A172 (cell line): ENCODE measurements at places on chromosomes 1 and 21.

DNA sequence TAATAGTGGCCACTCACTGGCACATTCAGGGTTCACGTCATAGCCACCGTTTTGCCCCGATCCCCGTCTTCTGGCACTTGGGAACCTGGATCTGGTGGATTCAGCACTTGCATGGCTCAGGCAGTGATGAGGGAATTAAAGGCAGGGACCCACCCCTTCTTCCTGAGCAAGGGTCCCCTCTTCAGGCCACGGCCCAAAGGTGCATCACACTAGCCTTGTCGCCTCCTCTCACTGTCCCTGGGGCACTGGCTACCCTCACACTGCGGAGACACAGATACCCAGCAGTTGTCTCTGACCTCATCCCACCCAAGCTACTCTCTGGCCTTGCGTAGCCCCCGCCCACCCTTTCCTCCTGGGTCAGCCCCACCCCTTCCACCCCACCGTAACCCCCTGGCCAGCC is 19.9 kb upstream of the LDLRAP1 start:
- no peak for DNase-seq

DNA sequence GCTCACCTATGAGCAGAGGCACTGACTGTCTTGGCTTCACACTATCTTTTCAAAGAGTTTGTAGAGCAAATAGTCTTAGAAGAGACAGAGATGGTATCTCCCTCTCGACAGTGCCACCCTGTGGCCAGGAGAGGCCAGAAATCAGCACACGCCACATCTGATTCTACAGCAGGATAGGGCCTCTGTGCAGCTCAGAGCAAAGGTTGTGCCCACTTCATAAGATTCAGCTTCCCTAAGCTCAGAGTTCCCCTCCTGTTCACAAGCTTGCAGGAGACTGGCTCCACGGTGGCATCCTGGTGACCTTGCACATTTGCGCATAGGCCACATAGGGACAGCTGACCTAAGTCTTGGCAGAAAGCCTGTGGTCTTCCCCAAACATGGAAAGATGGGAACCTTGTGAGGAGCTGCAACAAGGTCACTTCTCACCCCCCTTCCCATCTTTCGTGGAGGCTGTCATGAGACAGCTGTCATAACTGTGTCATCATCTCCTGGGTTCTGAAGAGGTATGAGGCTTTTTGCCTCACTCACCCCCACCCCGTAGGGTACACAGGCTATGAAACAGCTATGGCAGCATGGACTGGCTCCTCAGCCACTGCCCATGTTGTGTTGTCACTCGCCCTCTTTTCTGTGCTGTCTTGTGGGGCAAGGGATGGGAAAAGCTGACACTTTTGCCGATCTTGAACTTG is 3.0 kb downstream of the ITLN2 start:
- peak; percentile 78 for DNase-seq

GRCh38 chr1:101191049-101191448 is 45.8 kb upstream of the S1PR1 start:
- no peak for DNase-seq

DNA sequence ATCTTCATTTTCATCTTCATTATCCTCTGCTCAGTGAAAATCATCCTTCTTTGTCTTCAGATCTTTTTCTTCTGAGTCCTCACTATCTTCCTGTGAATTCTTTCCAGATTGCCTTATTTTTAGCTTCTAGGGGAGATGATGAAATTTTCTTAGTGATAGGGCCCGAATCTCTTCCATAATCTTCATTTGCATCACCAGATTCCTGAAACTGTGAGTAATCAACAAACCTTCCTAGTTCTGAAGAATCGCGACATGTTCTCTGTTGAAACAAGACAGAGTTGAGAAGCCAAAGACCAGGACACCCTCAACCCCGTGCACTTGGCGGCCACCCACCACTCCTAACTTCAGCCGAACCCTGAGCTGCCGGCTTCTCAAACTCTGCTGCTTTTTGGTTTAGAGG is 92.8 kb upstream of the CDC42BPA start:
- DNase-seq: no peak

- no peak for DNase-seq
These were observed 66.1 kb downstream of the UCK2 start for GRCh38 chr1:165893507-165893906.

DNA sequence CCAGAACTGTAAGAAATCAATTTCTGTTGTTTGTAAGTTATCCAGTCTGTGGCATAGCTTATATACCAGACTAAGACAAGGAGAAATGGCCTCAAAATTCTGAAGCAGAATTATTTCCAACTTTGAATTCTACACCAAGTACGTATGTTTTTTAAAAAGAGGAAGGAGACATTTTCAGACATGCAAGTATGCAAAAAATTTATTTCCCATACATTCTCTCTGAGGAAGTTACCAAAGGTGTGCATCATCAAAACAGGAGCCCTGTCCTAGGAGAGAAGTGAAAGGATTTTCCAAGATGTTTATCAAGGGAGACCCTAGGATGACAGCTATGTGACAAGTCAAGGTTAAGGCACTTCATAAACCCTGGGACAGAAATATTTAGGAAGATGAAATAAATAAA is 49.3 kb upstream of the RABGAP1L start:
- DNase-seq: no peak

GRCh38 chr1:214550857-214551435 is 456 bp downstream of the PTPN14 start:
- peak; percentile 28 for DNase-seq

DNA sequence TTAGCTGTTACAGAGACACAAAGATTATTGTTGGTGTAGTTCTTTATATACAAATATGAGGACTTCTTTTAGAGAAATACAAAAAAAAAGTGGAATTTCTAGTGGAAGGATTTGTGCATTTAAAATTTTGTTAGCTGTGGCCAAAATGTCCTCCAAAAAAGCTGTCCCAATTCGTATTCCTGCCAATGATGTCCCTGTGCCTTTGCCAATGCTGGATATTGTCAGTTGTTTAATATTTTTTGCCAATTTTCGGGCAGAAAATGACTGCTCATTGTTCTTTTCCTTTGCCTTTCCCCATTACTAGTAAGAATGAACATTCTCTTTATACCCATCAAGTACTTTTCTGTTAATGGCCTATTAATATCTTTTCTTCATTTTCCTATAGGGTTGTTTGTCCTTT is 110.0 kb upstream of the HOOK1 start:
- DNase-seq: no peak

GRCh38 chr1:174364996-174365736 is 82.6 kb upstream of the GPR52 start:
- DNase-seq: no peak

DNA sequence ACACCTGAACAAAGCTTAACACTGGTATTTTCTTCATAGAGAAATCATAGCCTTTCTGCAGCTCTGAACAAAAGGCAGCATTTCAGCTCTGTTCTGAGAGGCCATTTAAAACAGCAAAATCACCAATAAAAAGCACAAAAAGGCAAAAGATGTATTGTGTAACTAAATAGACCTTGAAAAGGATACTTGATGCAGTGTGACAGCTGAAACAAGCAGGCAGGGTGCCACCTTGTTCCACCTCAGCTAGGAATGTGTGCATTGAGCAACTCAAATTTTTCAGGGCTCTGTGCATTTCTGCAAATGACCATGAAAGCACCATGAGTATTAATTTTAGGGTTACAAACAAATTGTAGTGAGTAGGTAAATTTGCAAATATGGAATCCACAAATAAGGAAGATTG is 65.8 kb downstream of the RHOU start:
- no peak for DNase-seq

DNA sequence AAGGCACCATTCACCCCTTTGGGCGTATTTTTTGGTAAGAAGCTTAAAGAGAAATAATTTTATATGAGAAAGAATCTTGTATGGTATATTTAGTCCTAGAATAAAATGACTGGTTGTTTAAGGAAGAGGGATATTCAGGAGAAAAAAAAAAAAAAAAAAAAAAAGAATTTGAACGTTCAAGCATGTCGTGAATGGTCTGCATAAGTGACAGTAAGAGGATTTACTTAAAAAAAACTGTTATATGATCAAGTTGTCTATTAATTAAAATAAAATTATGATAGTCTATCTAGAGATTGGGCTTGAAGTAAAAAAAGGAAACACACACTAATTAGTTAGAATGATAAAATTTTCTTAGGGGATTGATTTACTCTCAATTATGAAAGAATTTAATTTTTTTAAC is 11.7 kb upstream of the OR14I1 start:
- DNase-seq: no peak

DNA sequence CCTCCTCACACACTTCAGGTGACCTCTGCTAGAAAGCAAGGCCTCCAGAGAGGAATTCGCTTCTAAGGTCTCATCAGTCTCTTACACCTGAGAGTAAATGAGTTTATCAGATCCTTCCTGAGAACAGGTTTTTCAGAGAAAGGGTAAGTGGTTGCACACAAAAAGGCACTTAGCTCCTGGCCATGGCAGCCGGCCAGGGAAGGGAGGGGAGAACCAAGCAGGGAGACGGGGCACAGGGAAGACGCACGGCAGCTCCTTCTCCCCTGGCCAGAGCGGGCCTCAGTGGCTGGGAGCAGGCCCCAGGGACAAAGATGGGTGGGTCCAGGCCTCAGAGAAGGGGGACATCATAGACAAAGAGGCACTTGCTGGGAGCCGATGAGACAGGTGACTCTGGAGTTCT is 3.6 kb upstream of the TNNT2 start:
- DNase-seq: no peak

DNA sequence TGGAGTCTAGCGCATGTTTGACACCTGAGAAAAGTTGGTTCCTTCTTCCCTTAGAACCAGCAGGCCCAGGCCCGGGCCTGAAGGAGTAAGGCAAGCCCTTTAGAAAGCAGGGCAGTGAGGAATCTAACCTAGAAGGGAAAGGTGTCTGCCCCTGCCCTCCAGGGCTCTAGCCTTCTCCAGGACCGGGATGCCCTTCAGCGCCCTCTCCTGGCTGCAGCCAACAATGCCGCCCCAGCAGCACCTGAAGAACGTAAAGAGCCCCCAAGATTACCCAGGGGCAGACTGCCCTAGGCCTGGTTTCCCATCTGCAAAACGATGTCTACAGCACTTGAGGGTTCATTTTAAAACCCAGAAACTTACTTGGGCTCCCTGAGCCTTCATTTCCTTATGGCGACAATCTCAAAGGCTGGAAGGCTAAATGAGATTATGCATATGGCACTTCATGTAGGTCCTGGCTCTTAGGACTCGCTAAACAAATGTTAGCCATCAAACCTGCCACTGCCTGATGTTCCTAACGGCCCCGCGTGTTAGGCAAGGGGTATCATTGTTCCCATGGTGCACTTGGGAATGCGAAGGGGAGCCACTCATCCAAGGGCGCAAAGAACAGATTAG is 106.7 kb upstream of the KLHDC7A start:
- DNase-seq: no peak

- no peak for DNase-seq
These were observed 6.8 kb downstream of the HCRTR1 start for GRCh38 chr1:31624309-31624708.

DNA sequence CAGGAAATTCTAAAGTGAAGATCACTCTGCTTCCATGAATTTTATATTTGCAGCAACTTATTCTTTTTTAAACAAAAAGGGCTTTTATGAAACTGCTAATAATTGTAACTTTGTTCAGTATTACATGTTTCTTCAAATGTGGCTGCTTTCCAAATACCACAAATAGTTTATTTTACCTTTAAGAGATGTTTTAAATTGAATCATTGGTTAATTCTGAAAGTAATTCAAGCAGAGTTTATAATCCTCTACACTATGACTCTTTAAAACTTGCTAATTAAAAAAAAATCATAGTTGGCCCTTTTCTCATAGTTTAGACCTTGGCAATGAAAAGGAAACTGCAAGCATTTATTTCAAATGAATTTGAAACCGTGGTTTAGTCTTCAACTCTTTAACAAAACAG is 59.6 kb downstream of the SDCCAG8 start:
- no peak for DNase-seq

DNA sequence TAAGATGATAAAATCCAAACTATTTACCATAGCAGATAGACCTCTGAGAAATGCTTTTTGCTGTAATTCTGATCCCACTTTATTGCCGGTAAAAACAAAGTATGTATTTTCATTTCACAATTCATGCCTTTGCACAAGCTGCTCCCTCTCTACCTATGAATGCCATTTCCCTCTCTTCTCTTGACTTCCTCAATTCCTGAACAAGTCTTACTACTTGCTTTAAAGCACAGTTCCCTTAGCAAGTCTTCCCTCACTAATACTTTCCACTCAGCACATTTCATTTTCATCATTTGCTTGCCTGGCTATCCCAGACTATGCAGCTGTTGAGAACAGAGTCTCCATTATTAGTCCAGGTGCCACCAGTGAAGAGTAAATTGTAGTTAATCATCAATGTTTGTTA is 13.8 kb downstream of the GPATCH2 start:
- no peak for DNase-seq

DNA sequence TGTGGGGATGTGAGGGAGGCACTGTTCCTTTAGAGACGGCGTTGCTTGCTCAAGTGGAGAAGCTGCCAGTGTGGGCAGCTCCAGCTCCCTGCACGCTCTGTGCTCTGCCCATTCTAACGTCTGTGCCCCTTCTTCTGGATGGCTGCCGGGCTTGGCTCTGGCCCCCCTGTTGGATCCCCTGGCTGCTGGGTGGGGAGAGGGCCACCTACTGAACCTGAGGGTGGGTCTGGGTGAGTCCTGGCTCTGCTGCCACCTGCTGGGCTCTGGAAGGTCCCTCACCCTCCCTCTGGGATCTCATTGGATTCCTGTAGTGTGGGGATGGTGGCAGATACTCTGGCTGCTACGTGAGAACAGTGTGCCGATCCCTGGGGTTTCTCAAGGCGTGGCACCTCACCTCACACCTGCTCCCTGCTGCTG is 5.0 kb downstream of the PFKL start:
- peak; percentile 52 for DNase-seq

DNA sequence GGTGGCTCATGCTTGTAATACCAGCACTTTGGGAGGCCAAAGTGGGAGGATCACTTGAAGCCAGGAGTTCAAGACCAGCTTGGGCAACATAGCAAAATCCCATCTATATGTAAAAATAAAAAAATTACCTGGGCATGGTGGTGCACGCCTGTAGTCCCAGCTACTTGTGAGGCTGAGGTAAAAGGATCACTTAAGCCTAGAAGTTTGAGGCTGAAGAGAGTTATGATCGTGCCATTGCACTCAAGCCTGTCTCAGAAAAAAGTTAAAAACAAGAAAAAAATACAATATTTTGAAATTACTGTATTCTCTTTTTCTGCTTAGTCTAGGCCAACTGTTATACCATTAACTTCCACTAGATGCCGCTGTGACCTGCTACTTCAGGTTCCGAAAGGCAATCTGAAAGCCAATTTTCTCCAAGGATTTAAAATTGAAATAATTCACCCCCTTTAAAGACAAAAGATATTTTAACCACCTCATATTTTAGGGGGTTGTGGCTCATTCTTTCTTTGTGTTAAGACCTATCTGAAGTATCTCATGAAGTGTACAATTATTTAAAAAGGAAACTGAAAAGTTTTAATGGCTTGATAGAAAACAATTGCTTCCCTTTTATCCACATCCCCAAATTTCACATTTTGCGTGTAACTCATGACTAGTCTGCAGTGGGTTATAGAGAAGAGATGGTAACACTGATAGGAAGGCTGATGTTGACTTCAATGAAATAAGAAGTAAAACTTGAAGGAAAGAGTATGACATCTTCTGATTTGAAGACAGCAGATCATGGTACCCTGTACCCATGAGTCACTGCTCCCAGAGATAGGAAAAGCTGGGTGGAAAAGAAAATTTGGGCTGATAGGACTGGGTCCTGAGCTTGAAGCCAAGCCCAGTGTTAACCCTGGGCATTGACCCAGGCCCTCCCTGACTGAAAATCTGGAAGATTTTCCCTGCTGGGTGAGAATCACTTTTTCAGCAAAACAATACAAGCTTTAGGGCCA is 24.4 kb upstream of the CLDN14 start:
- DNase-seq: peak; percentile 45
